ENCODE measurements at places on chromosomes 11 and 22. TPM values are rescaled to one million over a fixed set of nuclear protein-coding genes. Genes with fewer than 3 reads are reported as not detected.
A peak's percentile ranks its signal among the peaks of the same experiment; 100 is the strongest.

- no peak overlapping the region for H3K27ac ChIP-seq
- no peaks in the 10 kb centered on the region for H3K4me1 ChIP-seq
- H3K4me3 ChIP-seq: no peak overlapping the region
- H3K27me3 ChIP-seq: no peaks in the 10 kb centered on the region
- DNase-seq: no peak
These were observed 21.7 kb upstream of the HSPA8 start for GRCh38 chr11:123083623-123084029.

DNA sequence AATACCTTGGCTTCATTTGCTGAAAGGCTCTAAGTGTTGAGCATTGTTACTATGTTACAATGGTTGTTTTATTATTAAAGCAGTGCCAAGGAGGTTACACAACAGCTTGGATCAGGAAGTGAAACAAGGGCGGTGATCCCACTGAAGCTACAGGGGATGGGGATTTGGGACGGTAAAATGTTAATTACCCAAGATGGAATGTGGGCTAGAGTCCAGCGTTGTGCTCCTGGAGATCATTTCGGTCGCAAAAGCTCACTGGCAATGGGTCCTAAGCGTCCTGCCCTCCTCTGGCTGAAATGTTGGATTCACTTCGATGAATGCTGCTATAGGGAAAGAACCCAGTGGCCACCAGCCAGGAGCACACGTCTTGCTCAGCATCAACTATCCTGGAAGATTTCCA lies 48.3 kb downstream of the FAM83F start:
- no peak overlapping the region for H3K4me3 ChIP-seq
- H3K4me1 ChIP-seq: no peaks in the 10 kb centered on the region
- H3K27ac ChIP-seq: no peak overlapping the region
- H3K27me3 ChIP-seq: peaks cover 6% of the 10 kb centered on the region

DNA sequence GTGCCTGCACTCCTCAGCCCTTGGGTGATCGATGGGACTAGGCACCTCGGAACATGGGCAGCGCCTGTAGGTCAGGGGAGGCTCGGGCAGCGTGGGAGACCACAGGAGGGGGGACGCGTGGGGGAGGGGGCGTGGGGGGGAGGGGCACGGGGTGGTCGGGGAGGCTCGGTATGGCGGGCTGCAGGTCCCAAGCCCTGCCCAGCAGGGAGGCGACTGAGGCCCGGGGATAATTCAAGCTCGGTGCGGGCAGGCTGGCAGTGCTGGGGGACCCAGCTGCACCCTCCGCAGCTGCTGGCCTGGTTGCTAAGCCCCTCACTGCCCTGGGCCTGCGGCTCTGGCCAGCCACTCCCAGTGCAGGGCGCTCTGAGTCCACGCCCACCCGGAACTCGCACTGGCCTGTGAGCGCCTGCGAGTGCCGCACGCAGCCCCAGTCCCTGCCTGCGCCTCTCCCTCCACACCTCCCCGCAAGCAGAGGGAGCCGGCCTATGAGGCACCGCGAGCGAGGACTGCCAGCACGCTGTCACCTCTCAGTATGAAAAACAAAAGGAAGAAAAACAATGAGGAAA lies 1698.3 kb upstream of the RAG2 start:
- no peaks in the 10 kb centered on the region for H3K27me3 ChIP-seq
- H3K36me3 ChIP-seq: no peaks in the 10 kb centered on the region
- no peak overlapping the region for H3K27ac ChIP-seq
- no peaks in the 10 kb centered on the region for H3K4me1 ChIP-seq
- DNase-seq: no peak

DNA sequence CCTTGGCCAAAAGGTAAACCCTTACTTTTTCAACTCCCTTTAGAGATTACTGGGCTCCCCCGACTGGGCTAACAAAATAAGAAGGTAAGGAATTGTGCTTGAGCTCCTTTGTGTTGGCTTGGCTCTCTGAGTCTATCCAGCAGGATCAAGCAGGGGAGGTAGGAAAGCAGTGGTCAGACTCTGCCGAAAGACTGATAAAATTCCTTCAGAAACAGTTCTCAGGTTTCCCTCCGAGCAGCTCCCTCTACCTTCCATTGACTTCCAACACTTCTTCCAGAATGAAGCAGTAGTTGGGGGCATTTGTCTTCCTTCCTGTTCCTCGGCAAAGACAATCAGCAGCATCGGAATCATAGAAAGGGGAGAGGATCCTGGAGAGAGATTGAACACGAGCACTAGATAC lies 16.1 kb upstream of the CARD18 start:
- no peaks in the 10 kb centered on the region for H3K27me3 ChIP-seq
- no peaks in the 10 kb centered on the region for H3K36me3 ChIP-seq
- H3K27ac ChIP-seq: no peak overlapping the region
- no peak overlapping the region for H3K4me3 ChIP-seq
- peak; percentile 17 for DNase-seq

DNA sequence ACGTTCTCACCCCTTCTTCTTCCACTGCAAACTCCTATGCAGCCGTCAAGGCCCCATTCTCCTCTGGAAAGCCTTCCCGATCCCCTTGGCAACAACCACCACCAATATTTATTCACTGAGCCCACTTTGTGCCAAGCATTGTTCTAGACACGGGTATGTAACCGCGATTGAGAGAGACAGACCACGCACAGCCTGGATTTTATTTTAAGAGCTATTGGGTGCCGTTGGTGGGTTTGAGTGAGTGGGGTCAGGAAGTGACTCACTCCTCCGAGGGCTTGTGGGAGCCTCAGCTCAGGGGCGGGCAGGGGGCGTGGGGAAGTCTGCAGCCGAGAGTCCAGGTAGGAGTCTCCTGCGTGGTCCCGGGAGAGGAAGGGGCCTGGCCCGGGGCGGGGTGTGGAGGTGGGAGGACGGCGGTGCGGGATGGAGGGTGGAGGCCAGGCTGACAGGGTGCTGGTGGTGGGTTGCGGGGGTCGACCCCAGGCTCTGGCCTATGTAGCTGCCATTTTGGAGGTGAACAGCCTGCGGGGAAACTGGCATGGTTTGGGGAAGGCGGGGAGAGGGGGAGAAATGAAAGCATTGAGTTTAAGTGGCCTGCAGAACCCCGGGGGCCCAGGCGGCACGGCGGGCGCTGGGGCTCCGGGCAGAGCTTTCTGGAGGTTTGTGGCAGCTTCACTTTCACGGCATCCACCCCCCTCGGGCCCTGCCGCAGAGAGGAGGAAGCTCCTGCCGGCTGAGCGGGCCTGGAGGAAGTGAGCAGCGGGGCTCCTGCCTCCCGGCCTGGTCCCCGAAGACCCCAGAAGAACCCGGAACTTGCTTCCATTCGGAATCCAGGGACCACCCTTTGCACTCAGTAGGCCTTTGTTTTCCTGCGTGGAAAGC lies 547 bp downstream of the PARVG start:
- 0 out of 2 replicates have a peak, but pooled peaks cover 4% of the 10 kb centered on the region for H3K4me1 ChIP-seq
- 0 out of 2 replicates have a peak overlapping the region, but pooled peaks have one; percentile 80 for H3K27ac ChIP-seq
- H3K27me3 ChIP-seq: no peaks in the 10 kb centered on the region
- H3K36me3 ChIP-seq: no peaks in the 10 kb centered on the region

GRCh38 chr11:36427079-36427478 lies 83.0 kb downstream of the TRAF6 start:
- H3K27me3 ChIP-seq: no peaks in the 10 kb centered on the region
- no peaks in the 10 kb centered on the region for H3K36me3 ChIP-seq
- no peak for DNase-seq
- no peak overlapping the region for H3K4me3 ChIP-seq
- no peaks in the 10 kb centered on the region for H3K4me1 ChIP-seq

DNA sequence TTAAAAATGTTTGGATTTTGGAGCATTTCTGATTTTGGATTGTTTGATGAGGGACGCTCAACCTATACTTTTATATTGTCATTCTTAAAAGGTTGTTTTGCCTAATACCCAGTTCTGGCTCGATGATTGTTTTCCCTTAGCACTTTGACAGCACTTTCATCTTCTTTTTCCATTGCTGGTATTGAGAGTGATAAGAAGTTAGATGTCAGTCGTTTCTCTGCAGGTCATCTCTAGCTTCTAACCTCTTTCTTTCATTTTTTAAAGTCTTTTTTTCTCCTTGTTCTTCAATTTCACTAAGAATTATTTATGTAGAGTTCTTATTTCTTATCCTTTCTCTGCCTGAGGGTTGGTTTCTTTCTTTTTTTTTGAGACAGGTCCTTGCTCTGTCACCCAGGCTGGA lies 18.8 kb downstream of the PPP6R3 start:
- H3K4me3 ChIP-seq: no peak overlapping the region
- DNase-seq: no peak
- H3K36me3 ChIP-seq: no peaks in the 10 kb centered on the region
- peaks cover 9% of the 10 kb centered on the region for H3K4me1 ChIP-seq

- H3K36me3 ChIP-seq: no peaks in the 10 kb centered on the region
- DNase-seq: no peak
- H3K27ac ChIP-seq: no peak overlapping the region
- no peak overlapping the region for H3K4me3 ChIP-seq
- no peaks in the 10 kb centered on the region for H3K4me1 ChIP-seq
These were observed 1173.2 kb downstream of the BRD1 start for GRCh38 chr22:48654492-48654891.

- no peak overlapping the region for H3K4me3 ChIP-seq
- DNase-seq: no peak
- no peaks in the 10 kb centered on the region for H3K36me3 ChIP-seq
These were observed 12.5 kb downstream of the CDPF1 start for GRCh38 chr22:46237453-46238124.

- no peak for DNase-seq
- no peaks in the 10 kb centered on the region for H3K4me1 ChIP-seq
- H3K36me3 ChIP-seq: no peaks in the 10 kb centered on the region
- H3K27ac ChIP-seq: no peak overlapping the region
- no peak overlapping the region for H3K4me3 ChIP-seq
These were observed 6.3 kb upstream of the SYCE3 start for GRCh38 chr22:50569041-50569459.

GRCh38 chr11:67463680-67464410 lies 5.2 kb downstream of the TMEM134 start:
- no peaks in the 10 kb centered on the region for H3K27me3 ChIP-seq
- no peak for DNase-seq
- no peak overlapping the region for H3K27ac ChIP-seq
- H3K4me3 ChIP-seq: peak overlapping the region; percentile 93
- peaks cover 13% of the 10 kb centered on the region for H3K4me1 ChIP-seq

DNA sequence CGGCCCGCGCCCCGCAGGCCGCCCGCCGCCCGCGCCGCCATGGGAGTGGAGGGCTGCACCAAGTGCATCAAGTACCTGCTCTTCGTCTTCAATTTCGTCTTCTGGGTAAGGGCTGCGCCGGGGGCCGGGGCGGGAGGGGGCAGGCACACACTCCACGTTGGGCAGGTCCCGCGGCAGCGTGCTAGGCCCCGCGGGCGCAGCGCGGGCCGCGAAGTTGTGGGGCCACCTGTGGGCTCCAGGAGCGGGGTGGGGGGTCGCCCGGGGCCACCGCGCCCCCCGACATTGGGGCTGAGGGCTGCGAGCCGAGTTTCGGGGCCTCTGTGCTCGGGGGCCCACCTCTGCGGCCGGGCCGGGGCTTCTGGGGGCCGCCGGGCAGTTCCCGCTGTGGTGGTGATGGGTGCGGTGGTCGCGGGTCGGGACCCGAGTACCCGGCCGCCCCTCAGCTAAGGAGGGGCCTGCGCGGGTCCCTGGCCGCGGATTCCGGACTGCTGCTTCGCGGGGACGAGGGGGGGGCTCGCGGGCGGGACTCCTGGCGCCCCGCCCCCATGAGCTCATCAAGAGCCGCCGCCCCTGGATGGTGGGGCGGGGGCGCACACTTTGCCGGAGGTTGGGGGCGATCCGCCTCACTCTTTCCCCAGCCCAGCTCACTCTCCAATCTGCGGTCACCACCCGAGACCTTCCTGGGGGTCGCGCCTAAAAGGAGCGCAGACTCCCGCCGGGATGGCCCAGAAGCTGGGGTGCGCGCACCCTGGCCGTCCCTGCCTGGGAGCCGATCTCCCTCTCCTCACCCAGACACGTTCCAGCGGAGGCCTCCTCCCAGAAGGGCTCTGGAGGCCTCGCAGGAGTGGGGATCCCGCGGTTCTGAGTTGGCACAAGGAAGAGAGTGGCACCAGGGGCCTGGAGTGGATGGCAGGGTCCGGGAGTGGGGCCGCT lies 667 bp downstream of the CD81 start:
- peaks cover 16% of the 10 kb centered on the region for H3K4me1 ChIP-seq
- H3K27me3 ChIP-seq: no peaks in the 10 kb centered on the region
- peak; percentile 82 for DNase-seq
- no peaks in the 10 kb centered on the region for H3K36me3 ChIP-seq

GRCh38 chr11:14967581-14968243 lies 4.4 kb downstream of the CALCA start:
- H3K4me1 ChIP-seq: peaks cover 17% of the 10 kb centered on the region
- H3K4me3 ChIP-seq: no peak overlapping the region
- peaks cover 29% of the 10 kb centered on the region for H3K27me3 ChIP-seq
- H3K27ac ChIP-seq: no peak overlapping the region
- H3K36me3 ChIP-seq: no peaks in the 10 kb centered on the region

GRCh38 chr22:46373159-46373558 lies 37.6 kb downstream of the TRMU start:
- no peak for DNase-seq
- H3K27me3 ChIP-seq: no peaks in the 10 kb centered on the region
- no peak overlapping the region for H3K27ac ChIP-seq
- no peaks in the 10 kb centered on the region for H3K36me3 ChIP-seq
- peaks cover 9% of the 10 kb centered on the region for H3K4me1 ChIP-seq

DNA sequence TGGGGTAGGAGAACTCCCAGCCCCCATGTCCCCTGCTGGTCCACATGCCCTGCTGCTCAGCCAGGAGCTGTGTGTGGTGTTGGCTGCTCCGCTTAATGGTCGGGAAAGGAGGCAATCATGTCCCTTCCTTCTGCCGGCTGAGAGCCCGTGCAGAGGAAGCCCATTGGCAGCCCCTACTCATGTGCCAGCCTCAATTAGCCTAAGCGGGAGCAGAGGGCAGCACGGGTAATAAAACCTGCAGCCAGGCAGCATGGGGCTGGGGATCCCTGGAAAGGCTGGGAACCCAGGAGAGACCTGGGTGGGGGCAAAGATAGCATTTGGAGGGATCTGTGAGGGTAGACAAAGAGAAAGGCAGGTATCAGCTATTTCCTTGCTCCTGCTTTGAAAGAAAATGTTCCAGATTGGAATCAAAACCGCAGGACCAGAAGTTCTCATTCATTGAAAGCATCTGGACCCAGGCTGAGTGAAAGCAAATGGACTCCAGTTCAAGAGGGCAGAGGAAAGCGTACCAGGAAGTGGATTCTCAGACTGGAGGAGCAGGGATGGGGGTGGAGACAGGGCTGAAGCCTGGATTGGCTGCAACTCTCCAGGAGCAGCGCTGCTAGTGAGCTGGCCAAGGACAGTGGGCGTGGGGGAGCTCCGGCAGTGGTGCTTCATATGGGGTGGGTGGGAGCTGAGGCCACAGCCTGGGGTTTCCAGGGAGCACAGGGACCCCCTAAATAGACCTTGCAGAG lies 103.4 kb upstream of the NECTIN1 start:
- no peak overlapping the region for H3K4me3 ChIP-seq
- DNase-seq: no peak
- H3K4me1 ChIP-seq: peaks cover 2% of the 10 kb centered on the region
- H3K27me3 ChIP-seq: no peaks in the 10 kb centered on the region

PRDM11 gene
- 0.97 TPM for polyA plus RNA-seq

C11orf24 gene
- 50.7 TPM for polyA plus RNA-seq

MLC1 gene
- not detected for polyA plus RNA-seq

ARHGEF17 gene
- polyA plus RNA-seq: 2.9 TPM

HTR3B gene
- not detected for polyA plus RNA-seq
